Effector memory CD4-positive, alpha-beta T cell (primary cell): ENCODE measurements at places on chromosomes 16 and 17.

DNA sequence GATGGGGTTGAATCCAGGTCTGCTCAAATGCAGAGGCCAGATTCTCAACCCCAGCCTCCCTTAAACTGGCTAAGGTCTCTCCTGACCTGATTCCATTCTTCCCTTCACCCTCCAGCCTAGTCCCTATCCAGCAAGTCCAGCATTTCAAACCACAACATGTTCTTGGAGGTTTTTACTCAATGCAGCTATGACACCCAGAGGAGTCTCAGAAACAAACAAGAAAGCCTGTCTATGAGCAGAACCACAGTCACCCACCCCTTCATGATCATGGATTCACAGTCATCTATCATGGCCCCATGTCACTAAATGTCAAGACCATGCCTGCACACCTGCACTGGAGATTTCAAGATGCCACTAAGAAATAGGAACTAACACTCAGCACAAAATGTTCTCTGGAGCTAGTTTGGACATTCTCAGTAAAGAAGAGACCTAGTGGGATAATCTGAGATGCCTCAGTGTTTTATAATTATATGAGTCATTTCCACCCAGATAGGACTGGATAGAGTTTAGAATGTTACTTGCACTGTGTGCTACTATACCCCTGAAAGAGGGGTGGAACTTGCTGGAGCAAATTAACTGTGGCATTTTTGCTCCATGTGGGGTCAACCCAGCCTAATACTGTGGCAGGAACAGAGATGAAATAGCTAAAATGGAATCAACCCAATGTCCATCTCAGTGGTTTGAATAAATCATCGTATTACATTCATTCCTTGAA, 9.5 kb upstream of the METTL22 start:
- no peaks in the 10 kb centered on the region for H3K36me3 ChIP-seq
- no peaks in the 10 kb centered on the region for H3K4me1 ChIP-seq
- no peaks in the 10 kb centered on the region for H3K27me3 ChIP-seq
- no peak for DNase-seq
- no peak overlapping the region for H3K27ac ChIP-seq

DNA sequence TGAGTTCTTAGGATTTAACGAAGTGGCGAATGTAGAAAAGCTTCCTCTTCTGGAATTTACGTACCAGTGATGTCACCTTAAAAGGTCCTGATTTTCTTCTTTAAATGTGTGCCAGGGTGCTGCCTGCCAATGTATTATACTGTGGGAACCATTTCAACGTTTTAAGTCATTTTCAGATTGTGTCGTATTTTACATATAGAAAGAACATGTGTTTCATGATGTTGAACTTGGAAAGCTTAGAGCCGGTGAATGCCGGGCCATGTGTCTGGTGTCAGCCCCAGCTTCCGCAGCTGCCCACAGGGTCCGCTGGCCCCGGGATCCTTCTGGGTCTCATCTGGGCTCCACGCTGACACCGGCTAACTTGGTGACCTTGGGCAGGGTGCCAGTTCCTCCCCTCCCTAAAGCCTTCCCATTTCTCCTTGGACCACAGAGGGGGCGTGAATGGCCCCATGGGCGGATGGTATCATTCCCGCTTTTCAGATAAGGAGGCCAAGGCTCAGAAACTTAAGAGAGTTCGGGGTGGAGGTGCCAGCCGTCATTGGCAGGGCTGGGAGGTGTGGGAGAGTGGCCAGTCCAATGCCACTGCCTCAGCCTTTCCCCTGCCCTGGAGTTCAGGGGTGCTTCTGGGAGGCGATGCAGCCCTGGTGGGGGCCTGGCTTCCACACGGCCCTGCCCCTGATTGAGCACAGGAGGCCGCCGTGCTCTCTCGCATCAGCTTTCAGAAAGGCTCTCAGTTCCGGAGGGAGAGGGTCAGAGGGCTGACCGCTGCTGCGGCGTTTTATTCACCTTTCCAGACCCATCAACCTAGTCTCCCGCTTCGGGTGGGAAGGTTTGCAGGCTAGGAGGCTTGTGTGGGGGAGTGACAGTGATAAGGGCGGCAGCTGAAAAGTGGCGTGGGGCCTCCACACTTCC, 68.8 kb upstream of the CIBAR2 start:
- H3K4me1 ChIP-seq: no peaks in the 10 kb centered on the region
- no peak for DNase-seq
- H3K27me3 ChIP-seq: no peaks in the 10 kb centered on the region
- H3K4me3 ChIP-seq: no peak overlapping the region

GRCh38 chr17:1986783-1987451, 38.2 kb downstream of the RTN4RL1 start:
- H3K4me3 ChIP-seq: no peak overlapping the region
- H3K27ac ChIP-seq: no peak overlapping the region
- no peak for DNase-seq
- H3K27me3 ChIP-seq: no peaks in the 10 kb centered on the region

DNA sequence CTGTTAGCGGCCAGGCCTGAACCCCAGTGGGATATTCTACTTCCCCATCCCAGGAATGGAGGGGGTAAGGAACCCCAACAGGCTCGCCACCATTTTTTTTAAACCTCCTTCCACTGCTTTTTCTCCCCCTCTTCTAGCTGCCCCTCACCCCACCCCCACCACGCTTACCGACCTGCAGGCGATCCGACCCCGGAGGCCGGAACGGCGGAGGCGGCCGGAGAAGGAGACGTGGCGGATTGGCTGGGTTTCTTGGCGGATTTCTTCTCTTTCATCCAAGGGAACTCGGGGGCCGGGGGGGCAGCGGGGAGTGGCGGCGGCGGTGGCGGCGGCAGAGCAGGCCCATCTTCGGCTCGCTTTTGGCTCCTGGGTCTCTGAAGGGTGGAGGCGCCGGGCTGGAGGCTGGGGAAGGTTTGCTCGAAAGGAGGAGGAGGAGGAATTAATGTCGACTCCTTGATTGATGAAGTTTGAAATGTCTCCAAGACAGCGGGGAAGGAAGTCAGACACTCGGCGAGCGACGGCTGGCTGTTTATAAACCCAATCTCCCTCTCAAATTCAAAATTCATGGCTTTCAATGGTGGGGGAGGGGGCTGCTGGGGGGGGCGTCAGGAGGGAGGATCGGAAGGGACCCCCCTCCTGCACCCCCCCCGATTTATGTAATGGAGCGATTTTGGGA, 424 bp downstream of the HOXB2 start:
- peak overlapping the region; percentile 77 for H3K4me3 ChIP-seq
- no peaks in the 10 kb centered on the region for H3K27me3 ChIP-seq
- DNase-seq: peak; percentile 45
- peaks cover 28% of the 10 kb centered on the region for H3K4me1 ChIP-seq

DNA sequence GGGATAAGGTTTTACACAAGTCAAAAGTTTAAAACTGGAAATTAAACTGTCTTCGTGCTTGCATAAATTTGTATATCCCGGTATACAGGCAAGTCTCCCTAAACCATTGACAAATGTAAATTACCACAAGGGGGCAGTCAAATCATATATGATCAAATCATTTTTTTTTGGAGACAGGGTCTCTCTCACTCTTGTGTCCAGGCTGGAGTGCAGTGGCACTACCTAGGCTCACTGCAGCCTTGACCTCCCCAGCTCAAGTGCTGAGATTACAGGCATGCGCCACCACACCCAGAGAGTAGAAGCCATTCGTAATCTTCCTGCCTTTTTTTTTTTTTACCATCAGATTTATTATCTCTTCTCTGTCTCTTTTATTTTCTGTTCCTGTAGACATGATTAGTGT, 18.5 kb downstream of the TOP2A start:
- no peak for DNase-seq
- H3K4me1 ChIP-seq: no peaks in the 10 kb centered on the region
- no peak overlapping the region for H3K4me3 ChIP-seq
- no peaks in the 10 kb centered on the region for H3K27me3 ChIP-seq
- no peak overlapping the region for H3K27ac ChIP-seq
- H3K36me3 ChIP-seq: no peaks in the 10 kb centered on the region

GRCh38 chr16:77433146-77433545, 1.7 kb downstream of the ADAMTS18 start:
- no peak overlapping the region for H3K4me3 ChIP-seq
- H3K4me1 ChIP-seq: no peaks in the 10 kb centered on the region
- no peak overlapping the region for H3K27ac ChIP-seq
- H3K36me3 ChIP-seq: no peaks in the 10 kb centered on the region
- H3K27me3 ChIP-seq: no peaks in the 10 kb centered on the region

GRCh38 chr16:76576526-76576925, 299.3 kb downstream of the CNTNAP4 start:
- H3K27ac ChIP-seq: no peak overlapping the region
- no peaks in the 10 kb centered on the region for H3K27me3 ChIP-seq
- no peak for DNase-seq
- H3K4me1 ChIP-seq: no peaks in the 10 kb centered on the region
- no peak overlapping the region for H3K4me3 ChIP-seq

GRCh38 chr17:49841548-49841947, 6.3 kb downstream of the TAC4 start:
- no peaks in the 10 kb centered on the region for H3K4me1 ChIP-seq
- H3K27me3 ChIP-seq: no peaks in the 10 kb centered on the region
- H3K27ac ChIP-seq: no peak overlapping the region
- no peak overlapping the region for H3K4me3 ChIP-seq
- peaks cover 9% of the 10 kb centered on the region for H3K36me3 ChIP-seq

- H3K27me3 ChIP-seq: no peaks in the 10 kb centered on the region
- H3K27ac ChIP-seq: no peak overlapping the region
- peak; percentile 31 for DNase-seq
- H3K4me1 ChIP-seq: peaks cover 5% of the 10 kb centered on the region
These were observed 40.9 kb downstream of the RAP1GAP2 start for GRCh38 chr17:2837147-2837561.

DNA sequence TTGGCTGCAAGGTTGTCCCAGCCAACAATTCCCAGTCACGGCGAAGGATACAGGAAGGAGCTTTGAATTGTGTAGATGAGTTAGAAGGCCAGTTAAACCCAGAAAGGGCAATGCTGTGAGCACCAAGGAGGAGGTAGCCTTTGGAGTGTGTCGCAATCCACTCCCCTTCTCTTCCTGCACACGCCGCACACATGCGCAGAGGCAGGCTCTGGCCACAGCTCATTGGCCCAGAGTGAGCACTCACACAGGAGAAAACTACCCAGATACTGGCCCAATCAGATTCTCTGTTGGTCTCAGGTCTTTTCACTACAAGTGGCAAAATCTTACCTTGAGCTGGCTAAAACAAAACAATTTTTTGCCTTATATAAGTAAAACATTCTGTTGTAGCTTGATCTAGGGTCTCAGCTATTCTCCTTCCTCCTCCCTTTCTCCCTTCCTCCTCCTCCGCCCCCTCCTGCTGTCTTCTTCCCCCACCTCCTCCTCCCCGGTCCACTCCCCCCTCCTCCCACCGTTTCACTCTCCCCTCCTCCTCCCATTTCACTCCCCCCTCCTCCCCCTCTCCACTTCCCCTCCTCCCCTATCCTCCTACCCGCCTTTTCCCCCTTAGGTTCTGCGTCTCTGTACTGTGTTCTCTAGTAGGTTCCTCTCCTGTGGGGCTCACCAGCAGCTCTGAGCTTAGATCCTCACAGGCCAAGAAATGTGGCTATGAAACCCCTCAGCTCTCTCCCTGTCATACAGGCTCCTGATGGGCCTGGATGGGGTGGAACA, 344.9 kb downstream of the CPPED1 start:
- no peaks in the 10 kb centered on the region for H3K27me3 ChIP-seq
- H3K27ac ChIP-seq: no peak overlapping the region
- DNase-seq: no peak
- no peak overlapping the region for H3K4me3 ChIP-seq
- H3K36me3 ChIP-seq: no peaks in the 10 kb centered on the region

- DNase-seq: no peak
- H3K27ac ChIP-seq: no peak overlapping the region
- H3K36me3 ChIP-seq: no peaks in the 10 kb centered on the region
- no peak overlapping the region for H3K4me3 ChIP-seq
- H3K27me3 ChIP-seq: no peaks in the 10 kb centered on the region
- H3K4me1 ChIP-seq: no peaks in the 10 kb centered on the region
These were observed 6.6 kb upstream of the FN3KRP start for GRCh38 chr17:82709676-82710498.
